Calu3 (cell line): ENCODE measurements at places on chromosomes 1 and 21. TPM values are rescaled to one million over a fixed set of nuclear protein-coding genes. Genes with fewer than 3 reads are reported as not detected.

Gene CHAF1B
- total RNA-seq = 13.2 and 16.0 TPM in 2 replicates

Gene PTPN22
- total RNA-seq = 0.24 and 0.38 TPM in 2 replicates

Gene GBP6
- total RNA-seq = 0.12 and 0.37 TPM in 2 replicates

Gene OR14K1
- total RNA-seq = not detected in 2 replicates

Gene RYR2
- total RNA-seq = 0.32 and 0.90 TPM in 2 replicates

Gene ADAM30
- total RNA-seq = not detected in 2 replicates

Gene COP1
- 41.8 and 45.5 TPM in 2 replicates for total RNA-seq

DNA sequence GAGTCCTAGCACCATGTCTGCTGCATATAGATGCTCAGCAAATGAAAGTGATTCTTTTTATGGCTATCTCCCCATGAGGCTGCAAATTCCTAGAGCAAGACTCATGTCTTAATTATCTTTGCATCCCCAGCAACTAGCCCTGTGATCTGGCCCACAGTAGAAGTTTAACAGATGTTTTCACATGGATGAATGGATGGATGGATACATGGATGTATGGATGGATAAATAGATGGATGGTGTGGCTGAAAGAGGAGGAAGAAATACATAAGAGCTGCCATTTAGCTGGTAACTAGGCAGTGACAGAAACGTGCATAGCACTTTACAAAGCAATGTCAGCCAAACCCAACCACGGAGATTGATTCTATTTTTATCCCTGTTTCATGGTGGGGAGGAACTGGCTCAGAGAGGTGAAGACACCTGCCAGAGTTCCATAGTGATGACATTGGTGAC lies 32.7 kb upstream of the ZBTB40 start:
- DNase-seq = no peak

DNA sequence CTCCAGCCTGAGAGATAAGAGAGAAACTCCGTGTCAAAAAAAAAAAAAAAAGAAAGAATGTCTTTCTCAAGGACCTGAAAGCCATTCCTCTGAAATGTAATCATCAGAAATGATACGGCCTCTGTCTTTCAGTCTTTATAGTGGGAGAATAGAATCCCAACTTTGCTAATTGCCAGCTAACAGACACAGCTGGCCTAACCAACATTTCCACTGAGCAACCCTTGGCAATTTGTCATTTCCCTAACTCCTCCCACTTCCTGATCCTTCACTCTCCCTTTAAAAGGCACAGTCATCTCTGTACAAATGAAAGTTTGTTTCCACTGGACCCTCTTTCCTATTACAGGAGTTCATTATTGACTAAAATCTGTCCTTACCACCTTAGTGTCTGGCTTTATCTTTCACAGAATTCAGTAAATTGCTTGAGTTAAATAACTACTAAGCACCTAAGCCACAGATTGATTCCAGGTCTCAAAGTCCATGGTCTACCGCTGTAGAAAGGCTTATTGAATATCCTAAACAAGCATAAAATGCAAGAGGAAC lies 4.3 kb upstream of the CBR1 start:
- DNase-seq = no peak

DNA sequence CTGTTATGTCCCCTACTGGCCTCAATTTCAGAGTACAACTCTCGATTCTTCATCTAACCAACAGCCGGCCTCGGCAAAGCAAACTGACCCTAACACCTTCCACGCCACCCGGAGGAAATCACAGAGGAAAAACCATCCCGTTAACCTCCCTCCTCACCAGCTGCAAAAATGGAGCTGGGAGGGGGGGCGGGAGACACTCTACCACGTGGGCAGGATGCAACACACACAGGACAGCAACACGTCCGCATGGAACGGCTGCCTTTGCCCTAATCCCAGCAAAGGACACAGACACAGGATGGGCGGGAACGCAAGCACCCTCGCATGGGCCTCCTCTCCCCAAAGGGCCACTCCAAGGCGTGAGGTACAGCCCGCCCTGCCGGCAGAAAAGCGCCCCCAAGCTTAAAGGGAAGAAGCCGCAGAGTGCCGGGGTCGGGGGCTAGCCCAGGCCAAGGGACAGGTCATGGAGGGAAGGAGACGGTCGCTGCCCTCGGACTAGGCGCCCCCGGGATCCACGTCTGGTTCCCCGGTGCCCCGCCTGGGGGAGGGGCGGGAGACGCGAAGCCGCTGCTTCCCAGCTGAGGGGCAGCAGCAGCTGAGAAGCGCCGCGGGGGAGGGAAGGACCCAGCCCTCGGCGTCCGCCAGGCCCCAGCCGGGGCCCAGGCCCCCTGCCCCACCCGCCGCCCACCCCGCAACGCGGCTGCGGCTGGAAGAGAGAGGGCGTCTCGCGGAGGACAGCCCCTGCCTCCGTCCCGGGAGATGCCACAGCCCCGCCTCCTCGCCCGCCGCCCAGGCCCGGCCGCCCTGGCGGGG lies 590 bp downstream of the FOXJ3 start:
- peak; percentile 40 for DNase-seq

- no peak for DNase-seq
Observed at GRCh38 chr1:43870306-43870705, 63.3 kb upstream of the ARTN start.

DNA sequence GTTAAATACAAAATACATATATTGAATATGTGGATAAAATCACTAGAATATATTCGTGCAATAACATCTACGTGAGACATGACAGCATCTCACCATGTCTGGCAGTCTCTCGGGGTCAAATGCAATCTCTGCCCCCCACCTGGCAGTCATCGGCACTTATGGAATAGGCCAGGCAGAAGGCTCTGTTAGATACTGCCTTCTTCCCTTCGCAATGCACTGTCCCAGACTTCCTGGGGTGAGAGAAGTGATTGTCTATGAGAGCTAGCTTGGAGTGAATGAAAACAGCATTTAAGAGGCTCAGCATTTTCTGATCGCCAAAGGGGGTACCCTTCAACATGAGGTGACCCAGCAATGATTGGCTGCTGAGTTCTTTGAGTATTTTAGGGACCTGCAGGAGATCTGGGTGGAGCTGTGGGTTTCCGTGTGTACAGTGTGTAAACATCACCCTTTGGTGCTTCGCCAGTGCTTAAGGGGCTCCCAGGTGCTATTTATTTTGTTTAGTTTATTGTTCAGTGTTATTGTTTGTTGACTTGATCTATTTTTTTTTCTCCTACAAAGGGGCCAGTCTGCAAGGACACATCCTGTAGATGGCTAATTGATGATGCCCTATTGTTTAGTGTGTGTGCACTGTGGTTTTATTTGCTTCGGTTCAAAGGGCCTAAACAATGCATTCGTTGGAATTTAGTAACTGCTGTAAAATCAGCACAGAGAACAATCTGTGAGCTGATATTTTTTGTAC lies 10.2 kb downstream of the ERG start:
- DNase-seq = no peak

GRCh38 chr1:21216835-21217811 lies 40.4 kb upstream of the EIF4G3 start:
- DNase-seq = peak; percentile 57
